Hematopoietic multipotent progenitor cell treated with erythropoietin and hydrocortisone succinate and interleukin-3 and kit ligand, for 17 days (in vitro differentiated cells): ENCODE measurements at places on chromosomes 16 and 17.

DNA sequence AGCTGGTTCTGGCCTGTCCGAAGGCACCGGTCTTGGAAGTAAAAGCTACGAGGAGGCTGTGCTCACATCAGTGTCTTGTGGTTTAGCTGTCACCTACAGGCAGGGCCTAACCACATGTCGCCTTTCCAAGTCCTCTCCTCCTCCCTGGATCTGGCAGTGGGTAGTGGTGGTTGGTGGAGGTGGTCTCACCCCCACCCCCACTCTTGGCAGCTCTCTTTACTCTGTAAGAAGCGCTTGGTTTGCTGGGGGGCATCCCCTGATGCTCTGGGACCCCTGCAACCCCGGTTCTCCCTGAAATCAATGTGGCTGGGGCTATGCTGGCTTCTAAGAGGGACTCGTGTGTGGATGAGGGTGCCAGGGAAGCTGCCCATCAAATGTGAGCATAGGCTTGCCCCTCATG lies 68.3 kb downstream of the WIPI1 start:
- DNase-seq = no peak

DNA sequence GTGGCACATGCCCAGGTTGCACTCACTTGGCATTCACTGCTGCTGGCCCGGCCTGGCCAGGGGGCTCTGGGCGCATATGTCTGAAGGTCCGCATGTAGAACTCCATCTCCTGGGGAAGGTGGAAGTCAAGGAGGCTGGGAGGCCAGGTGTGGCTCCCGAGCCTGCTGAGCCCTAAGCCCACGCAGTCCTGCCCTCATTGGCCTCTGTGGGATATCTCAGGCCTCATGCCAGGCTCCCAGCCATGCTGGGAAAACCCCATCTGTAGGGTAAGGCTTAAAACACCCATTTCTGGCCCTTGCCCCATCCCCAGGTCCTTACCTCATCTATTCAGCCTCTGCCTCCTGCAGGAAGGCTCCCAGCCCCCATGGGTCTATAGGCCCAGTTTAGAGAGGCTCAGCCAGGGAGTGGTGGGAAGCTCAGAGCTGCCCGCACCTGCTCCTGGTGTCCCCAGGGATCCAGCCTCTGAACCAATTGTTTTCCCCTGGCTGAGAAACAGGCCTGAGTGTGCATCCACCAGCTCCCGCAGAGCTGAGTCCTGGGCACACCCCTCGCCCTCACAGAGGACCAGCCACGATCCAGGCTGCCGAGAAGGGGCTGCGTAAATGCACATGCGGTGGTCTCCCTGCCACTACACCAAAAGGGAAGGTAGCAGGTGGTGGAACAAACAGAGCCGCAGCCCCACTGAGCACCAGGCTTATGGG lies 2.3 kb upstream of the TPPP3 start:
- no peak for DNase-seq

DNA sequence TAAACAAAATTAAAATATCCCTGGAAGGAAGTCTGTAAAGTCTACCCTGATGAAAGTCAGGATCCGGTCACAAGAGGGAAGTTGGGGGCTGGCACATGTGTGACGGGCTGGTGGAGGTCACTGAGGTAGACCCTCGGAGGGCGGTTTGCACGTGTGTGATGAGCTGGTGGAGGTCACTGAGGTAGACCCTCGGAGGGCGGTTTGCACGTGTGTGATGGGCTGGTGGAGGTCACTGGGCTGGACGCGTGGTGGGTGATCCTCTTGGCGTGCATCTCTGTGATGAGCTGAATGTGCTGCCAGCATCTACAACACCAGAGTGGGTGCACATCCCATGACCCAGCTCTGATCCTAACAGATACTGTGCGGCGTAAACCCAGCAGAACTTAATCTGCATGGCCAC lies 43.7 kb upstream of the METRNL start:
- DNase-seq = no peak

- no peak for DNase-seq
These were observed 271.2 kb downstream of the CBLN1 start for GRCh38 chr16:49010396-49010795.

- no peak for DNase-seq
These were observed 18.9 kb downstream of the GNGT2 start for GRCh38 chr17:49191409-49191916.

DNA sequence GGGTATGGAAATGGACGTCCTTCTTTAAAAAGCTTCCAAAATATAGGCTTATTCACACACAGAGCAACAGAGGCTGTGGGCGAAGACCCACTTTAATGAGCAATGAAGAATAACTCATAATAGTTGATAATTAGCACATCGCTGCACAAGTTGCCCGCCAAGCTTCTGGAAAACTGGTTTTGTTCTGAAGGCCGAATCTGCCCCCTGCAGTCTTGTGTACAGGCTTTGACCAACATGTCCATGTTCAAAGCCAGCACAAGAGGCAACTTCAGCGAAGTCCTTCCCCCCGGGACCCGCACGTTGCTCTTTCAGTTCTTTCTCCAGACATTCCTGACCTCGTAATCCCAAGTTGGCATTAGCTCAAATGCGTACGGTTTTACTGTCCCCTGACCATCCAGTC lies 73.3 kb downstream of the IRX5 start:
- no peak for DNase-seq

DNA sequence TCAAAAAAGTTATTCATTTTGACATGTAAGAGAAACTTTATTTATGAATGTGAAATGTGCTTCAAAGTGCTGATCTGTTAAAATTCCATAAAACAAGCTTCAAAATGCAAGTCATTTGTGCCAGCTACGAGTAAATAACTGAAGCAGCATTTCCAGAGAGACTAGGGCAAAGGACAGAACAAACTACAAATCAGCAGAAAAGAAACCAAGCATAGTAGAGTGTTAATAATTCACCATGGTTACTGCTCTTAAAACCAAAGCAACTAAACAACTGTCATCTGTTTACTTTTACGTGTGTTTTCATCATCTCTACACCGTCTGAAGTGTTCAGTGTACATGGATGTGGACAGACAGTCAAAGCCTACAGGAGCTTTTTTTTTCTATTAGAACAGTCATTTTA lies 1.6 kb upstream of the ASPA start:
- DNase-seq = no peak

- no peak for DNase-seq
These were observed 22.7 kb downstream of the BCO1 start for GRCh38 chr16:81261049-81261648.
